ENCODE measurements at places on chromosomes 2 and 18.

DNA sequence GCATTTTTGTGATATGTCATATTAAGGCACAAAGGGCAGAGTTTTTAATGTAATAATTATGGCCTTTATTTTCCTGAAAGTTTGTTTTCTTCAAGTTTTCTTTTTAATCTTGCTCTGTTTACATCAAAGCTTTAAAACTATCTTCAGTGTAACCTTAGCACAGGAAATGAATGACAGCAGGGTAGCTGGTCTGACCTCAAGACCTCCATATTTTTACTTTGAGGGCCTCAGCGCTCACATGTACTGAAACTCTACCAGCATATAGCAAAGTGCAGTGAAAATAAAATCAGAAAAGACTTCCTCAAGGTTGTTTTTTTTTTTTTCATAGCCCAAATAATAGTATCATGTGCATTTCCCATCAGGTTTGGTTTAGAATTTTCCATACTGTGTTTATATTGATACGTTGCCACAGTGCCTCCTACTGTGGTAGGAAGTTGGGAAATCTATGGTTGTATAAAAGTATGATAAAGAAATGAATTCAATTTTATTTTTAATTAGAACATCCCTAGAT is 163.4 kb downstream of the UBE2E3 start:
- DNase-seq: no peak

DNA sequence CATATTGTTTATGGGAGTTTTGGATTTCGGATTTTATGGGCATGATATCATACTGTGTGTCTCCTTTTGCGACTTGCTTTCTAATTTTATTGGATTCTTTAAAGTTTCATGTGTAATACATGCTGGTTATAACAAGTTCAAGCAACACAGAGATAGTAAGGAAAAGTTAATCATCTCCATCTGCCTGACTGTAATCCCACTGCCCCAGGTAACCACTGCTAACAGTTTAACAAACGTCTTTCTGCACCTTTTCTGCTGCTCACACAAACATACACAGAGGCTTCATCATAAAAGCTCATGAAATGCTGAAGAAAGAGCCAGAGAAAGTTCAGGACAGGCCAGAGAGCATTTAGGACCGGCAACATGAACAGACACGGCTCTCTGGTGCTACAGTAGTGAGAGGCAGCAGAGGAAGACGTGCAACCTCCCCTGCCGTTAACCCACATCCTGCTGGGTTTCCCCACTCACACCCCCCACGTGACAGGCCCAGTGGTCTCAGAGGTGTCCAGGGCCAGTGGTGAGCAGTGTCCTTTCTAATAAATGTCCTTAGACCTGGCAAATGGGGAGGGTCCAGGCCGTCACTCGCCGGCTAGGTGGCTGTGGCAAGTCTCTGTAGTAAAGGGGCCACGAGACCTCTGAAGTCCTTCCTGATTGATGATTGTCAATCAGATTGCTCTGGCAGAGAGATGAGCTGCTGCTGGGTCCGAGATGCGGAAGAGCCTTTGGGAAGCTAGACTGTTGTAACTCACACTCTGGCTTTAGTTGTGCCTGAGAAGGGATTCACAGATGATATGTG is 43.0 kb upstream of the SLC1A4 start:
- DNase-seq: no peak

DNA sequence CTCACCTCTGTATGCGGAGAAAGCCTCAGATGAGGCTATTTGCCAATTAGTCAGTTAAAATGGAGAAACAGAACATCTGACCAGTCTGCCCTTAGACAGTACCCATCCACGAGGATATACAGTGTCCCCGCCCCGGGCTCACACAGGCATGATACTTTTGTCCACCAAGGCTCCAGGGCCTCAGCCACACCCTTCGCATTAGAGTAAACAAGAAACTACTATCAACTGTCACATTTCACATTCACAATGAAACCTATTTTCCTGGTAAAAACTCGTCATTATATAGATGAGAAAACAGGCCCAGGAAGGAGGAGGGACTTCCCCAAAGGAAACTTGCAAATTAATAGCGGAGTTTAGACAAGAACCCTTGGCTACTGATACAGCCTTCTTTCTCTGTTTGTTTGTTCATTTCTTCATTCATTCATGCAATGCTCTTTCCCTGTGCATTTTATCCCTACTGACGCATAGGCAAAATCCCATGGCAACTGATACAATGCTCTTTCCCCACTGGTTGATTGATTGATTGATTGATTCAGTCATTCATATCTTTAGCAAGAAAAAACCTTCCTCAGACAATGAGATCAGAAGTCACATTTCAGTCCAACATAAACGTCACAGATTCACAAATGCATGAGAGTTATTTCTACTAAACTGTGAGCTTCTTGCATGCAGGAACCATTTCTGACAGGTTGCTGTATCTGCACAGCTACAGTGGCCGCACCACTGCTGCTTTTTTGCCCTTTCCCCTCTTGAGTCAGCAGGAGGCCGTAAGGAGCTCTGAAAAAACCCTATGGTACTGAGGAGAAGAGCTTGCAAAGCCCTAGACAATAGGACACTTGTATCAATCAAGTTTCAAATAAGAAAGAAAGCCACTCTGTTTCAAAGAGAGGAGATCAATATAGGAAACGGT is 777.1 kb downstream of the RNF144A start:
- no peak for DNase-seq

DNA sequence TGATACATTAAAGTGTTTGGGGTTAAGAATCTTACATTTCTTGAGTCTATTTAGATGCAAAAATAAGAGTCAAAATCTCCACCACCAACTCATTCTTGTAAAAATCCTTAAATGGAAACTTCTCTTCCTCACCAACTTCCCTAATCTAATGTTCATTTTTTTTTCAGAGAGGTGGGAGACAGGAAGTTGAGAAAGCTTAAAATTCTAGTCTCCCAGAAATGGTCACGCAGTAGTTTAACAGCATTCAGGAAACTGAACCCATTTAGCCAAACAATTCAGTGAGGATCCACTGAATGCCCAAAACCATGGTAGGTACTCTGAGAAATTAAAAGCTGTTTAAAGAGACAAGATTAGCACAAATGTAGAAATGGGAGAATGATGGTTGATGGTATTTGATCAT is 69.0 kb downstream of the TXNL1 start:
- DNase-seq: no peak

DNA sequence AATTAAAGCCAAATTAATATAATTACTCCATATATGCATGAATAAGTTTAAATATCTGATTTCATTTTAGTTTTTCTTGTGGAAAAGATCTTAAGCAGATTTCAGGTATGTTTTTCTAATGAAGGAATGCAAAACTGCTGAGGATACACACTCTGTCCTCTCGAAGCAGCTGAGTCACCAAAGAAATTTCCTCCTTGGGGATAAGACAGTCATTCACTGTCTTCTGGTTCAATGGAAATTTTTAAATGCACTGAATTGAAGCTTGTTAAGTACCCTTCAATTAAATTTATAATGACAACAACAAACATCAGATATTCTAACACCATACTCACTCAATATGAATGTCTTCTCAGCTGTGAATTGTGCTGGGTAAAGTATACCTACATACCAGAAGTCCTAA is 101.5 kb upstream of the DNER start:
- no peak for DNase-seq
